ENCODE measurements at places on chromosomes 16 and 17.

DNA sequence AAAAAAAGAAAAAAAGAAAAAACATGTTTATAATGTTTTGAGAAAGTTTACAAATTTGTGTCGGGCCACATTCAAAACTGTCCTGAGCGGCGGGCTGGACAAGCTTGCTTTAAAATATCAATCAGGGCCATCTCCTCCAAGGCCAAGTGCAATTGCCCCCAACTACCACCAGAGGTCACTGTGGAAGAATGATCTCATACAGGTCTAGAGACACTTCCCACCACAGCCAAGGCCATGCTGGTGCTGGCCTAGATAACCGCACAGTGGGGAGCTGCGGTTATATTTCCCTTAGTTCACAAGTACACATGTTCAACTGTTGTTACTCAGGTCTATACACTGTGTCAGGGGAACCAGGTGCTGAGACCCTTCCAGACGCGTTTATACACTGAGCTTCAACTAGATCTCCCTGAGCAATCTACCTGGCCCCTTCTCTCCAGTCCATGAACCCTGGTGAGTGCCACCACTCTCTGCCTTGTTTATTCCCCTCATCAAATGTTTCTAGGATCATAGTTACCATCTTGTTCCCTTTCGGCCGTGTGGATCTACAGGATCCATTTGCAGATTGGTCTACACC lies 83.8 kb upstream of the CCL2 start:
- DNase-seq: no peak

- DNase-seq: no peak
Observed at GRCh38 chr17:58335779-58336455, 7.3 kb upstream of the TSPOAP1 start.

GRCh38 chr16:84795329-84796053 lies 24.3 kb upstream of the CRISPLD2 start:
- DNase-seq: no peak

DNA sequence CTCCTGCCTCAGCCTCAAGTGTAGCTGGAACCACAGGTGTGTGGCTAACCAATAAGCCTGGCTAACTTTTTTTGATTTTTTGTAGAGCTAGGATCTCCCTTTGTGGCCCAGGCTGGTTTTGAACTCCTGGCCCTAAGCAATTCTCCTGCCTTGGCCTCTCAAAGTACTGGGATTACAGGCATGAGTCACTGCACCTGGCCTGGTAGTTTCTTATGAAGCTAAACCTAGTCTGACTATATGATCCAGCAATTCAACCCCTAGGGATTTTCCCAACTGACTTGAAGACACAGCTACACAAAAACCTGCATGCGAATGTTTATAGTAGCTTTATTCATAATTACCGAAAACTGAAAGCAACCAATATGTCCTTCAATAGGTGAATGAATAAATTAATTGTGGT lies 176.2 kb upstream of the IRX3 start:
- no peak for DNase-seq

DNA sequence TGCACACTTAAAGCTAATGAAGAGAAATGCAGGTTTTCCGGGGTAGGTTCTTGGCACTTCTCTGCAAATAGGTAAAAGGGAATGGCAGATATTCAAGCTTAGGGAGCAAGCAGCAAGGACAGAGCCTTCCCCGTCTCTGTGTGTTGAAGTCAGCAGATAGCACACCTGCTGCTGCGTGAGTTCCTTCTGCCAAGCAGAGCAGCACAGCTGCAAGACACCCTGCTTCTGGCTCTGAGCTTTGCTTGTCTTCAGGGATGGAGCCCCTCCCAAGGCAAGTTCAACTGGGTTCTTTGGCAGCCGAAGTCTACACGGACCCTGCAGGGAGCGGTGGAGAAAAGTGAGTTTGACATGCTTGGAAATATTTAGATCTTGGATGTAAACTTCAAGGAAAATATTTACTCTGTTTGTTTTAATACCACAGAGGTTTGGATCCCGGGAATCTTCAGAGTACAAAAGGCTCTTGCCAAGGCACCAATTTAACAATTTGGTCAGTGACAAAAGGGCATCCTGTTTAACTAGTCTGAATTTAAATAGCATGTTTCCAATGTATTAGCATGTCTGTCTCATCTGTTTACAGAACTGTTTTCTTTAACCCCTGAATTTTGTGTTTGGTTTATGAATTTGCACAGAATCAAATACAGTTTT lies 113.4 kb upstream of the KCNJ16 start:
- DNase-seq: no peak

GRCh38 chr16:83661656-83662055 lies 146.1 kb upstream of the HSBP1 start:
- DNase-seq: no peak

DNA sequence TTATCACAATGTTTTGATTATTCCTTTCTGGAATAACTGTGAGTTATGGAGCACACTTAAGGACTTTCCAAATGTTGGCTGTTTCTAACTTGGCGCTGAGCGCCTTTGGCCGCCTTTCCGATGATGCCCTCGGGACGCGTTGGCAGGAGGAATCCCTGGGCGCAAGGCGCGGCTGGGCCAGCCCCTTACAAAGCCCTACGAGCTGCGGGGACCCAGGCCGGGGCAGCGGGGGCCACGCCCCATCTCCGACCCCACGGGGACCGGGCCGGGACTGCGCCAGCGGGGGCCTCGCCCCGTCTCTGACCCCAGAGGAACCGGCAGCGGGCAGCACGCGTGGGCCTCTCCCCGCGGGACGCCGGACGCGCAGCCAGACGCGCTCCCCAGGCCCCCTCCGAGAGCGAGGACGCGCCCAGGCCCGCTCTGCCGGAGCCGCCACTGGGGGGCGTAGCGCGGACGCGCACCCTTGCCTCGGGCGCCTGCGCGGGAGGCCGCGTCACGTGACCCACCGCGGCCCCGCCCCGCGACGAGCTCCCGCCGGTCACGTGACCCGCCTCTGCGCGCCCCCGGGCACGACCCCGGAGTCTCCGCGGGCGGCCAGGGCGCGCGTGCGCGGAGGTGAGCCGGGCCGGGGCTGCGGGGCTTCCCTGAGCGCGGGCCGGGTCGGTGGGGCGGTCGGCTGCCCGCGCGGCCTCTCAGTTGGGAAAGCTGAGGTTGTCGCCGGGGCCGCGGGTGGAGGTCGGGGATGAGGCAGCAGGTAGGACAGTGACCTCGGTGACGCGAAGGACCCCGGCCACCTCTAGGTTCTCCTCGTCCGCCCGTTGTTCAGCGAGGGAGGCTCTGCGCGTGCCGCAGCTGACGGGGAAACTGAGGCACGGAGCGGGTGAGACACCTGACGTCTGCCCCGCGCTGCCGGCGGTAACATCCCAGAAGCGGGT lies at the start of gene GAA:
GAA (plus strand) TSS at position 571 of the 935 bp plus-strand sequence. CDS start 3,006 bp downstream, outside the sequence.
- DNase-seq: no peak

DNA sequence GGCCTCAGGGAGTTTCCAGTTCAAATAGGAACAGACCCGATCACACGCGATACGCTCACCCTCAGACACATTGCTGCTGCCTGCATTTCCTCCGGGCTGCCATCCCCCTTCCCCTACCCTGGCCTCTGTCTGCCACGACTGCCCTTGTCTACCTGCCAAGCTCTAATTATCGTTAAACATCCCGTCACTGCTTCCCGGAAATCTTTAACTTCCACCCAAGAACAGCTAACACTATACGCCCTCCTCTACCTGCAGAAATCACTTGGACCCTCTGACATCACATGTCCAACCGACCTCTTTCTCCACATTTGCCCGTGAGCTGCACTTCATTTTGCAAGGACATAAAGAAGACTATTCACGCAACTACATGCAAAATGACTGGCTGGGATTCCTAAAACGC lies 40.4 kb downstream of the ABAT start:
- no peak for DNase-seq

DNA sequence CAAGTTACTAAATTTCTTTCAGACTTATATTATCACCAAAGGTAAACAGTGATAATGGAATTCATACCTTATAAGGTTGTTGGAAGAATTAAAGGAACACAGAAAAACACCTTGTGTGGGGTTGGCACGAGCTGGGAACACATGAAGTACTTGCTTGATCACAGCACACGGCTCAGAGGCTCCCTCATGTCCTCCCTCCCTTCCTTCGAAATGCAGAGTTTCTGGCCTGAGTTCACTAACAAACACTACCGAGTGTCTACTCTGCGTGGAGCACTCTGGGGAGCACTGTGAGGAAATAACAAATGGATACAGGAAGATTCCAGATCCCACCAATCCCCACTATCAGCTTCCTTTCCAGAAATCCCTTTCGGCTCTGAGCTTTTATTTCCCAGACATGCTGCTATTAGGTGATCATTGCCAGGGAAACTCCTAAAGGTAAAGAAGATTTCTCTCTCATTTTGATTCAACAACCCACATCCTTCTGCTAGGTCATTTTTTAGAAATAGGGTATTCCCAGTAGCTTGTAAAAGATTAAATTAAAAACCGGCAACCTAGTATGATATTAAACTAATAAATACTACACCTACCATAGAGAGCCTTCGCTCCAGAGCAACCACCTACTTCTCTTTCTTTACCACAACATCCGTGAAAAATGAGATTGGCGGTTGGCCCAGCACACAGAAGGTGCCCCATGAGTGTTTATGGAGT lies 6.1 kb upstream of the HNF1B start:
- DNase-seq: no peak

DNA sequence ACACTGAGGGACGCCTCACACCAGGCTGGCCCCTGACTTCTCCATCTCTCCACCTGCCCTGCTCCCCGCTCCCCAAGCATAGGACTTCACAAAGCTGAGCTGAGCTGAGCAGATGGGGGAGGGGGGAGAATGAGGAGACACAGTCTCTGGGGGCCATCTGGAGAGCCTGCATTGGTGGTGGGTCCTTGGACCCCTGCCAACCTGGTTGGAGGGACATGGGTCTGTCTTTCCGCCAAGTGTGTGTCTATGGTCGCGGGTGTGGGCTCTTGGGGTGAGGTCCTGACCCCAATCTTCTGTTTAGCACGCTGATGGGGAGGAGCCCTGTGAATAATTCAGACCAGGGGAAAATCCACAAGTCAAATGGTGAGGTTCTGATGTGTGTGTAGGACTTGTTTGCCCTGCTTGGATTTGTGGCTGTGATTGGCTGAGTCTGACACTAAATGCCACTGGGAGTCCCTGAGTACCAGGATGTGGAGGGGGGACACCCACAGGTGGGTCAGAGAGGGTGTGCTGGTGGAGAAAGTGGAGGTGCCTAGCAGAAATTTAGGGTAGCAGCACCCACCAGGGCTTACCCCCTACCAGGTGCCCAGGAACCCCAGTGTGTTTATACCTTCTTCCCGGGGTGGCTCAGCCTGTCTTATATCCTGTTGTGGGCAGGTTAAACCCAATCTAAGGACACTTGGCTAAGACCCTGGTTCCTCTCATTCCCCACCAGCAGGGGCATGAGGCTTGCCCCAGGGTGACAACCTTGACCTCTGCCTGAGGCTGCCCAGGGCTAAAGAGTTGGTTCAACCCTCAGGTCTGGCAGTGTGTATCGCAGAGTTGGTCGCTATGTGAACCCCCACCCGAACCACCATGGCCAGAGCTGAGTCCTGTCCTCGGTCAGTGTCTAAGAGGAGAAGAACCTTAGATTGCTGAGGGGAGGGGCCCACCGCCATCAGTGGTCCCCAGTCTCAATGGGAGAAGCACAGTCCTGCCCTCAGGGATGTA lies 2.1 kb downstream of the FMNL1 start:
- DNase-seq: no peak

GRCh38 chr16:85728879-85729278 lies 22.0 kb downstream of the C16orf74 start:
- no peak for DNase-seq

GRCh38 chr17:61381537-61381936 lies 18.1 kb upstream of the TBX2 start:
- DNase-seq: no peak

GRCh38 chr16:24936151-24936550 lies 79.0 kb downstream of the ARHGAP17 start:
- DNase-seq: no peak

DNA sequence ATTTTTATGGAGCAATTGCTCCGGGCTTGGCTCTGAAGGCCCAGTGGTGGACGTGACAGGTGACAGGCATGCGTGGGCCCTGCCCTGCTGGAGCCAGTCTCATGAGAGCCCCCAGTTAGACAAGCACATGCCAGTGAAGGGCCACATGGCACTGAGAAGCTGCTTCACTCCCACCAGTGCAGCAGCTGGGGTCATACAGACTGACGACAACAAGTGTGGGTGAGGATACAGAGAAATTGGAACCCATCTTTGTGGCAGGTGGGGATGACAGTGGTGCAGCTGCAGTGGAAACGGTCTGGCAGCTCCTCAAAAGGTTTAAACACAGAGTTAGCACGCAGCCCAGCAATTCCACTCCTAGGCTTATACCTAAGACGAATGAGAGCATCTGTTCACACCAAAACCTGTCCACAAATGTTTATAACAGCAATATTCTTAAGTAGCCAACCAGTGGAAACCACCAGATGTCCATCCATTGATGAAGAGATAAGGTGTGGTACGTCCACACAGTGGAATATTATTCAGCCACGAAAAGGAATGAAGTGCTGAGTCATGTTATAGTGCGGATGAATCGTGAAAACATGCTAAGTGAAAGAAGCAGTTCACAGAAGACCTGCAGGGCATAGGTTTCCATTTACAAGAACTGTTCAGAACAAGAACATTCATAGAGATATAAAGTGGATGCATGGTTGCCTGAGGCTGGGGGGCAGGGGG lies 12.5 kb upstream of the CIBAR2 start:
- DNase-seq: no peak

GRCh38 chr17:40550608-40551007 lies 14.7 kb downstream of the CCR7 start:
- DNase-seq: no peak

GRCh38 chr16:19860166-19861041 lies 24.2 kb downstream of the GPRC5B start:
- DNase-seq: no peak

DNA sequence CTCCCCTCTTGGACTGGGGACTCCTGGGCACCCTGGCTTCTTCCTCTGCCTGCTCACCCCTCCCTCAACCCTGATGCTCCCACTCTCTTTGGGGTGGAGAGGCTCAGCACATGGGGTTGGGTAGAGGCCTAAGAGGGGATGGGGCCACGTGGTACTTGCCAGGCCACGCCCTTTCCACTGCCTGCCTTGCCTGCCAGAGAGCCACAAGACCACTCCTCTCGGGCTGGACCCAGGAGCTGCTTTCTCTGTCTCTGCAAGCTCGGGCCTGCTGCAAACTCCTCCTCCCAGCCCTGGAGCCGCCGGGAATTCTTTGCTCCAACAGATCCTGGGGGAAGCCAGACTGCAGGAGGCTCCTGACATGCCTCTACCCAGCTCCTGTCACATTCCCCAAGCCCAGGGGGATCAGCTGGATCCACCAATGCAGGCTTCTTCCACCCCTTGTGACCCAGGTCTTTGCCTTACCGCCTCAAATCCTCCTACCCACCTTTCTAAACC lies 11.8 kb downstream of the DLX4 start:
- DNase-seq: no peak

GRCh38 chr16:82011199-82011641 lies at the start of gene SDR42E1:
SDR42E1 (minus strand) TSS chr16:82011470; CDS start chr16:82000858, 10,612 bp downstream.
- DNase-seq: no peak

- DNase-seq: no peak
Observed at GRCh38 chr17:7293159-7293558, 1.3 kb downstream of the YBX2 start.

Measured in cortex of kidney (tissue), 1 donor.